Effector memory CD8-positive, alpha-beta T cell (primary cell): ENCODE measurements at places on chromosomes 4 and X.
A peak's percentile ranks its signal among the peaks of the same experiment; 100 is the strongest.

- DNase-seq: no peak
Measured at GRCh38 chr4:89294573-89295269, 12.9 kb downstream of the GPRIN3 start.

GRCh38 chr4:39427520-39428114, 20.9 kb downstream of the KLB start:
- no peak for DNase-seq

DNA sequence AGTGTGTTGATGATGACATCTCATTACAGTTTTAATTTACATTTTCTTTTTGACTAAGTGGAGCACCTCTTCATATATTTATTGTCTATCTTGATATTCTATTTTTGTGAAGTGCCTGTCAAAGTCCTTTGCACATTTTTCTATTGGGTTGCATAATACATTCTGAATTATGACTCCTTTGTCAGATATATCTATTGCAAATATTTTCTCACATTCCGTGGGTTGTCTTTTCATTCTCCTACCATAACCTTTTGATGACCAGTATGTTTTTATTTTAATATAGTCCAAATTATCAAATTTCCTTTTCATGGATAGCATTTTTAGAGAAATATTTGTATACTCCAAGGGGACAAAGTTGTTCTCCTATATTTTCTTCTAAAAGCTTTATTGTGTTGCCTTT, 126.4 kb downstream of the PJA1 start:
- no peak for DNase-seq

- DNase-seq: no peak
Measured at GRCh38 chrX:17854531-17854930, 6.6 kb downstream of the RAI2 start.

DNA sequence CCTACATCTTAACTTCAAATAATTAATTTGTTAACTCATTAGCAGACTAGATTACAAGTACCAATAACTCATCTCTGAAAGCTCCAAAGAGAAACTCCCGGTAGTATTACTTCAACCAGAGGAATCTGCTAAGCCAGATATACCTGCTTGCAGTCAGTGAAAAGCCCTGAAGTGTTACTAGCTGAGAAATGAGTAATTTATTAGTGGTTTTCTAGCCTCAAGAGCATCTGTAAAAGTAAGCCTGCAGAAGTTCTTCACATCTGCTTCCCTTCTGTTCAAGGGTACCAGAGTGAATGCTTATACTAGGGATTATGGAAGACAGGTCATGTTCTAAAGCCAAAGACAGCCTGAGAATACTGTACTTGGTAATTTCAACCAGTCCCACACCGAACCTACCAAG, 34.7 kb downstream of the IRS4 start:
- no peak for DNase-seq

DNA sequence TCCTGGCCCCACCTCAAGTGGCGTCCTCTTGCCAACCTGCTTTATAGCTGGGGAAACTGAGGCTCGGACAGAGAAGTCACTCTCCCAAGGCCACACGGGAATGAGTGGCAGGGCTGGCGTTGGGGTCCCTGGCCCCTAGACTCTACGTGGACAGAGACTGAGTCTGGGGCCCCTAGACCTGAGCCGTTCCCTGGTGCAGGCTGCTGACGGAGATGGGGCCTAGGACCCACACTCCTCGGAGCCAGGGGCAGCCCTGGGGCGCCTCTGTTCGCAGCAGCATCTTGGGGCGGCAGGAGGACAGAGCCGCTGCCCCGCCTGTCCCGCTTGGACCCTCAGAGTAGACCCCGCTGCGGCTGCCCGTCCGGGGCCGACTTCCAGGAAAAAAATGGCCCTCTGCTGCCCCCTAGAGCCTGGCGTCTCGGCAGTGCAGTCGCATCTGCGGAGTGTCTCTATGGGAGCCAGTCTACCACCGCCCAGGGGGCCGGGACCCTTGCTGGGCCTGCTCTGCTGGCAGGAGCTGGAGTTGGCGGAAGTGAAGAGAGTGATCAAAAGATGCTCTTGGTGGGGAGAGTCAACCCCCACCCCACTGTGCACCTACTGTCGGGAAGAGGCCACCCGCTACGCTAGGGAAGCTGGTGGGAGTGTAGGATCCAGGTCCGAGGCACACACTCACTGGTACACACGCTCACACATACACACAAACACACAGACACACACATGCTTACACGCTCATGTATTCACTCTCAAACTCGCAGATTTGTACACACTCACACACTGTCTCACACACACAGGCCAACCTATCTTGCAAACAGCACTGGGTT, 220.1 kb downstream of the AFAP1 start:
- peak; percentile 64 for DNase-seq

GRCh38 chr4:126715067-126715466, 917.7 kb upstream of the INTU start:
- no peak for DNase-seq

DNA sequence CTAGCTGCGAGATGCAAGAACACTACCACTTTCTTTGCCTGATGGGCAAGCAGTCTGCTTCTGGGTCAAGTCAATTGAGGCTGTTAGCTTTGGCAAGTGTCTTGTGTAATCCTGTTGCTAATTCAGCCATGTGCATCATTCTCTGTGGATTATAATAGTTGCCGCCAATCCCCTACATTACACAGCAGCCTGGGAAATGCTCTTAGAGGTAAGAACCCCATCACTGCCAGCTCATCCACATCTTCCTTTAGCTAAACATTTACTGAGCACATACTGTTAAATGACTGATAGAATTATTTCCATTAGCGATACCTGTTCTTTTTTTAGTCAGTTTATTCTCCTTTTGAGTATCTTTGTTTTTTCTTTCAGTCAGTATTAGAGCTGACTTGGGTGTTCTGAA, 116.2 kb downstream of the CBR4 start:
- no peak for DNase-seq

DNA sequence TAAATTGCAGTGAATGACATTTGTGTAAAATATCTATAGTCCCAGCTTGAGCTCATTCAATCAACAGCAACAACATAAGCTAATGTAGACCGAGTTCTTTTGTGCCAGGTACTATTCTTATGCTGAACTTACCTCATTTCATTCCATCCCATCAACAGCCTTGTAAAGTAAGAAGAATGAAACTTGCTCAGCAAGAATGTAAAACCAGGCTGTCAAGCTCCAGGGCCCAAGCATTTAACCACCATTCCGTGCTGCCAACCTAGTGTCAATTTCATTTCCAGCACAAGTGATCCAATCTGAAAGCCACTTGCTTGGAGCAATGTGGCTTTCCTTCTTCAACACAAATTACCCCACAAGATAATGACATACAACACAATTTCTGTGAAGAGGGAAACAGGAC, 36.6 kb downstream of the RASSF6 start:
- no peak for DNase-seq

- no peak for DNase-seq
Measured at GRCh38 chrX:138034136-138034535, 468.2 kb downstream of the ZIC3 start.

DNA sequence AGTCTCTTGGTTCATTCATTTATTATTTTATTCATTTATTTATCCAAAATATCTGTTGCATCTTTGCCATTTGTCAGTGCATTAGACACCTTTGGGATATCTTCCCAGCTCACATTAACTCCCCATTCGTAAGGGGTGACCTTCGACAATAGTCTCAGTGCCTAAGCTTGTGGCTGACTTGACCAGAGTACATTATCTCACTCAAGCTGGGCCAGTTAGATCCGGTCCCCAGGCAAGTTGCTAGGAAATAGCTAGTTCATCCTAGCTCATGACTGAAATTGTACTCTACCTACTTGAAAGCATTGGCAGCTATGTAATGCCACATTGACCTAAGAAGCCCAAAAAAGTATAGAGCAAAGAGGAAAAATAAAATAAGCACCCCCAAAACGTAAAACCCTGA, 165.3 kb downstream of the FBXO8 start:
- no peak for DNase-seq

DNA sequence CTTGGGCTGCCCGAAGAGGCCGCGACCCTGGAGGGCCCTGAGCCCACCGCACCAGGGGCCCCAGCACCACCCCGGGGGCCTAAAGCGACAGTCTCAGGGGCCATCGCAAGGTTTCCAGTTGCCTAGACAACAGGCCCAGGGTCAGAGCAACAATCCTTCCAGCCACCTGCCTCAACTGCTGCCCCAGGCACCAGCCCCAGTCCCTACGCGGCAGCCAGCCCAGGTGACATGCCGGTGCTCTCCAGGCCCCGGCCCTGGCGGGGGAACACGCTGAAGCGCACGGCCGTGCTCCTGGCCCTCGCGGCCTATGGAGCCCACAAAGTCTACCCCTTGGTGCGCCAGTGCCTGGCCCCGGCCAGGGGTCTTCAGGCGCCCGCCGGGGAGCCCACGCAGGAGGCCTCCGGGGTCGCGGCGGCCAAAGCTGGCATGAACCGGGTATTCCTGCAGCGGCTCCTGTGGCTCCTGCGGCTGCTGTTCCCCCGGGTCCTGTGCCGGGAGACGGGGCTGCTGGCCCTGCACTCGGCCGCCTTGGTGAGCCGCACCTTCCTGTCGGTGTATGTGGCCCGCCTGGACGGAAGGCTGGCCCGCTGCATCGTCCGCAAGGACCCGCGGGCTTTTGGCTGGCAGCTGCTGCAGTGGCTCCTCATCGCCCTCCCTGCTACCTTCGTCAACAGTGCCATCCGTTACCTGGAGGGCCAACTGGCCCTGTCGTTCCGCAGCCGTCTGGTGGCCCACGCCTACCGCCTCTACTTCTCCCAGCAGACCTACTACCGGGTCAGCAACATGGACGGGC, 579 bp downstream of the ABCD1 start:
- no peak for DNase-seq

DNA sequence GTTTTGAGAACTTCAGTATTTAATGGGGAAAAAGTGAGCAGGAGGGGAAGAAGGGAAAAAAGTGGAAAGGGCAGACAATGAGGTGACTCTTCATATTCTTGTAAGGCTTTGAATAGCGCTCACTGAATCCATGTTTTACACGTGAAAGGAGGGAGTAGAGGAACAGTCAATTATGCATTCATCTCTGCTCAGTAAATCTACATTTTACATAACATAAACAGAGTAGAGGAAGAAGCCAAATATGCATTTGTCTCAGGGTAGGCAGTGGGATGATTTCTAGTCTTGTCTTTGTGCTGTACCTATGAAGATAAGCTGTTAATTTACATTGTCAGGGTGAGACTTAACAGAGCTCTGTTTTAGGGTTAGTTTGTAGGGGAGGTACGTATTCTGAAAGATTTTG, 19.4 kb upstream of the ELF2 start:
- no peak for DNase-seq

- DNase-seq: no peak
Measured at GRCh38 chr4:77488882-77489281, 116.7 kb upstream of the CXCL13 start.

GRCh38 chrX:135347381-135348016, 38.2 kb downstream of the ETDC start:
- no peak for DNase-seq

DNA sequence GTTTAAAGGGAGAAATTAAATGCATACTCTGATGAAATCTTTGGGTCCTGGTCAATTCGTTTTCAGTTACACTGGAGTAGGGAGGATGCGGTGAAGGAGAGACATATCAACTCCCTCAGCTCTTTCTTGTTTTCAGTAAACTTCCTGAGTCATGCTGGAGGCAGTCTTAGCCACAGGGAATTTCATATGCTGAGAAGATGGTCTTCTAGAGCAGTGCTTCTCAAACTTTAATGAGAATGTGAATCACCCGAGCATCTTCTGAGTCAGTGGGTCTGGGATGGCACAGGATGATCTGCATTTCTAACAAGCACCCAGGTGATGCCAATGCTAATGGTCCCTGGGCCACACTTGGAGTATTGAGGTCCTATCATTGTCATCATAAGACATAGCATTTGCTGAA, 214.5 kb downstream of the KIT start:
- DNase-seq: no peak

DNA sequence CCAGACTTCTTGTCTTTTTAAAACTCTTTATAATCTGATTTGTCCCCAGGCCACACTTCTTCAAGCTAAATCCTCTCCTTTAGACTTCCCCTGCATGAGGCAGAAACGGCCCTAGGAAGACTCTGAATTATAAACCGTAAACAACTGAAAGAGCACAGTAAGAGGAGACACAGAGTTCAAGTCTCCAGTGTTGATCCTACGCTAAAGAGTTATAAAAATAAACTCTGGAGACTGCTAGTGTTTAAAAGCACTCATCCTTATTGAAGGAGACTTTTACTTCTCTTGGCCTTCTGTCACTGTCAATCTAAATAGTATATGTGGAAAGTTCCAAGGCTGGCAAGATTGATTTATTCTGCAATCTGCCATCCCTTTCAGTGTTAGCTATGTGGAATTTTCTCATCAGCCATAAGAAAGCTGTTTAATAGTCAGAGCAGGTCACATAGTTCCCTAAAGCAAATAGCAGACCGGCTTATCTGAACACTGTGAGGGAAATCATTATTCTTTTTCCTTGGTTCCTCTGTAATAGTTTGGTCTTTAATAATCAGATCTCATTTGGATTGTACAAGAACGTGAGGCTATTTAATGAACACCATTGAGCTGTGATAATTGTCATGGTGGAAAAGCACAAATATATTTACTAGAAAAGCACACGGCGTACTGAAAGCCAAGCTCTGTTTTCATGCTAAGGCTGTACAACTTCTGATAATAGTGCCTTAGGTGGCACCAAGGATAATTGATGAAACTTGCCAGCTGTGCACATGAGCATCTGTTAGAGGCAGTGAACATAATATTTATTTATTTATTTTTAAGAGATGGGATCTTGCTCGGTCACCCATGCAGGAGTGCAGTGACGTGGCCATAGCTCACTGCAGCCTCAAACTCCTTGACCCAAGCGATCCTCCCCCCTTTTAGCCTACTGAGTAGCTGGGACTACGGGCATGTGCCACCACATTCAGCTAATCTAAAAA, 157.7 kb downstream of the CEP135 start:
- no peak for DNase-seq

DNA sequence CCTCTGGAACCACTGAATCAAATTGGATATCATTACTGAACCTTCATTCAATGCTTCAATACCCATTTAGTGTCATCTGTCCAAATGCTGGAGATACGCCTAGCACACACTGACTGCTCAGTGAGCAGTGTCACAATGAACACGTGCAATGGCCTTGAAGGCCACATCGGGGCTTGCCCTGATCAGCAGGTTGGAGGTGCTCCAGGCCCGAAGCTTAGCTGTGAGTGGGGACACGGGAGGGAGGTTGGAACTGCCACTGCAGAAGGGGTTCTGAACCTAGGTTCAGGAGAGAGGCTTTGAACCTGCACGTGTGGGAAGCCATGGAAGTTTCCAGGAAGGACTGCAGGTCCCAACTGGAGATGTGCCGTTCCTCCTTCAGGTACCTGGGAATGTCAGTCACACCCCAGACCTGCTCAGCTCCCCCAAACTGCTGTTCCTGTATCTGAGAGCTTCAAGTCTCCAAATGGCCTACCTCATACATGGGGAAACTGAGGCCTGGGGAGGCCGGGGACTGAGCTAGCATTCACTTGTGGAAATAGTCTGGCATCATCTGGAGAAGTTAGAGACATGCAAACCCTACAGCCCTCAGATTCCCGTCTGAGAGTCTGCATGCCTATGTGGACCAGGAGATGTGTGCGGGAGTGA, 1.9 kb upstream of the WAS start:
- no peak for DNase-seq

- DNase-seq: no peak
Measured at GRCh38 chr4:48596336-48596735, 106.3 kb downstream of the ZAR1 start.
